Hepatic stellate cell (primary cell): ENCODE measurements at places on chromosomes 1 and 21.

- DNase-seq = no peak
Observed at GRCh38 chr1:109886827-109887226, 23.8 kb upstream of the CSF1 start.

DNA sequence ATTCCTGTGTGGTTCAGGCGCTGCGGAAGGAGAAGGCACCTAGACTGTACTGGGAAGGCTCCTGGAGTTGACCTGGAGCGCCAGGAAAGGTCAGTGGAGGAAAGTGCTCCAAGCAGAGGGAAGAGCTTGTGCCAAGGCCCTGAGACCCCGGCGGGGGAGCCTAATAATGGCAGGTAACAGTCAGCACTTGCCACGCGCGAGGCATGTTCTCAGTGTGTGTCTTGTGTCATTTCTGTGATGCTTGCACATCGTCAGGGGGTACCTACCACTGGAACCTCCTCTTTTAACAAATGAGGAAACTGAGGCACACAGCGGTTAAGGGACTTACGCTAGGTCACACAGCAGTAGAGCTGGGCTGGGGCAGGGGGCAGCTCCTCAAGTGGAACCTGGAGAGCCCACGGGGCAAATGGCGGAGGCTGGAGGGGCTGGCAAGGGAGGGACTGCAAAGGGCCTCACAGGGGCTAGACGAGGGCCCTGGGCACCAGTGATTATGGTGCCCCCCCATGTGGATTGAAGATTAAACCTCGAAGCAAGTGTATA is 976 bp upstream of the BMP8B start:
- DNase-seq = no peak

DNA sequence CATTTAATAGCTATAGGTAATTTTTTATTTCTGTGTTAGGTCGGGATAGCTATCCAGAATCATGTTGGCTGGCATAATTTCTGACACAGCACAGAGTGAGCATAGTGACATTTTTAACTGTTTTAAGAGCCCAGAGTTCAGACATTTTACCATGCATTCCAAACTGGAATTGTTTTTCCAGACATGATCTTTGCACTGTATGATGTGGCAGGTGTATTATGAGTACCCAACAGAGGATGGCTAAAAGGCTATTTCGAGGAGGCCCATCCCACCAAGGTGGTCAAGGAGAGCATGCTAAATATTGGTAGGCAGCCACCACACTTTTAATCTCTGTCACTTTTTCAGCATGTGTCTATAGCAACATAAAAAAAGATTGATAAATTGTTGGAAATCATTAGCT is 137.3 kb upstream of the ST6GALNAC5 start:
- no peak for DNase-seq

DNA sequence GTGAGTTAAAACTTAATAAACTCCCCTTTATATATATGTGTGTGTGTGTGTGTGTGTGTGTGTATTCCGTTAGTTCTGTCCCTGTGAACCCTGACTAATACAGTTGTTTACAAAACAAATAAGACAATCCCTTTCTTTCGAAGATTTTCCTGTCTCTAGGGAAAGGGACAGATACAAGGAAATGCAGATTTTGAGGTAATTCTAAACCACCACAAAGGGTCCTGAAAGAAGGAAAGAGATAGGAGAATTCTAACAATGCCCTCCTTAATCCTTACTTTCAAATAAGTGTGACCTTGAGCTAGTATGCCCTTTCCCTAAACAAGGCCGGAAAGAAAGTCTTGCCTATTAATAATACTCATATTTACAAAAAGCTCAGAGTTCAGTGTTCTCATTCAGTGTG is 164.8 kb upstream of the COL11A1 start:
- no peak for DNase-seq

DNA sequence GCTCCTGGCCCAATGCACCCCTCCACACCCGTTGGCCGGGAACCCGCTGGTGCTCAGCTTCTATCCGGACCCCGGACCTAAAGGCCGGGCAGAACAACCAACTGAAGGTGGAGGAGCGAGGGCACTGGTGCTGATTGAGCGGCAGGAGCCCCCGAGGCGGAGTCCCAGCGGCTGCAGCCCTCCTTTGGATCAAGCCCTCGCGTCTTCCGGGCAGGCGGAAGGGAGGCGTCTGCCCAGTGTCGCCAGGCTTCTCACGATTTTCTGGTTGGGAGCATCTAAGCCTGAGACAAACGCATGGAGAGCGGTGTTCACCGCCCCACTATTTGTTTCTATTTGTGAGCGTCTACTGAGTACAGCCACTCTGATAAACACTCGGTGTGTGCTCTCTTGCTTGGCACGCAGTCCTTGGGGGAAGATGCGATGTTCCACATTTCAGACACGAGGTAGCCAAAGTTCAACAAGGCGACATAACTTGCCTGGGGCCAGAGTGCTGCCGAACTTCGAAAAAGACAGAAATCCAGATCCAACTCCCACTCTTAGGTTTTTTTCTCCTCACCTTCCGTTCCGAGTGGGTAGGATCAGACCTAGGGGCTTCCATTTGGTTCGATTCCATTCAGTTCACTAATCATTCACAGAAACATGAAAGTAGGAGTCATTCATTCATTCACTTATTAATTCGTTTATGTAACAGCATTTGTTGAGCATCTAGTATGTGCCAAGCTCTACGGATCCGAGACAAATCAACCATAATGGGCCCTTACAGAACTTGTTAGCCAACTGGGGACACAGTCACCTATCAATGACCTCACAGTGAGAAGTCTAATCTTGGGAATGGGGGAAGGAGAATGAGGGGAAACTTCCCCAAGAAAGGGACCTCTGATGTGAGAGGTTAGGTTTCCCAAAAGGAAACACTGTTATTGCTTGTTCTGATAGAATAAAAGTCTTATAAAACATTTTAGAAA is 4.9 kb upstream of the DMRTA2 start:
- DNase-seq = peak; percentile 17

DNA sequence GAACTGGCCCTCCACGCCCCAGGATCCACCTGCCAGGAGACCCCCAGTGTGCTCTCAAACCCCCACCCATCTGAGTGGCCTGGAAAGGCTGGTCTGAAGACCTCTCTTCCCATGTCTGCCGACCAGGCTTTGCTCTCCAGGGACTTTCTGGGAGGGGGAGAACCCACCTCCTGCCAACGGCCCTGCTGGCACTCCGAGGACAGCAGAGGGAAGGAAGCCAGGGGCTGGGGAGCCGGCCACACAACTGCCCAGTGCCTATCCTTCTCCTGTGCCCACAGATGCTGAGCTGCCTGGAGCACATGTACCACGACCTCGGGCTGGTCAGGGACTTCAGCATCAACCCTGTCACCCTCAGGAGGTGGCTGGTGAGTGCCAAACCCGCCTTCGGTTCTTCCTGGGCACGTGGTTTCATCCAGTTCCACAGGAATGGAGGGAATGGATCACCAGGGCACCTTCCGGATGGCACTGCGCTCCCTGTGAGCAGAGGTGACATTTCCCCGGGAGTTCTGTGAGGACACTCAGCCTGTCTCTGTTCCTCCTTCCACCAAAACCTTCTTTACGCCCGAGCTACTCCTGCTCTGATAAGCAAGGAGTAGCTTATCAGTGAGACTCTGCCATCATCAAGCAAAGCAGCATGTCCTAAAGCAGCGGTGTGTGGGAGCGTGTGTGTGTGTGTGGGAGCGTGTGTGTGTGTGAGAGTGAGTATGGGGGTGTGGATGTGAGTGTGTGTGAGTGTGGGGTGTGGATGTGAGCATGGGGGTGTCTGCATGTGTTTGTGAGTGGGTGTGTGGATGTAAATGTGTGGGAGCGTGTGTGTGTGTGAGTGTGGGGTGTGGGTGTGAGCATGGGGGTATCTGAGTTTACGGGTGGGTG is 105.5 kb downstream of the PDE9A start:
- no peak for DNase-seq

GRCh38 chr1:109479311-109479710 is 4.4 kb upstream of the ATXN7L2 start:
- no peak for DNase-seq

DNA sequence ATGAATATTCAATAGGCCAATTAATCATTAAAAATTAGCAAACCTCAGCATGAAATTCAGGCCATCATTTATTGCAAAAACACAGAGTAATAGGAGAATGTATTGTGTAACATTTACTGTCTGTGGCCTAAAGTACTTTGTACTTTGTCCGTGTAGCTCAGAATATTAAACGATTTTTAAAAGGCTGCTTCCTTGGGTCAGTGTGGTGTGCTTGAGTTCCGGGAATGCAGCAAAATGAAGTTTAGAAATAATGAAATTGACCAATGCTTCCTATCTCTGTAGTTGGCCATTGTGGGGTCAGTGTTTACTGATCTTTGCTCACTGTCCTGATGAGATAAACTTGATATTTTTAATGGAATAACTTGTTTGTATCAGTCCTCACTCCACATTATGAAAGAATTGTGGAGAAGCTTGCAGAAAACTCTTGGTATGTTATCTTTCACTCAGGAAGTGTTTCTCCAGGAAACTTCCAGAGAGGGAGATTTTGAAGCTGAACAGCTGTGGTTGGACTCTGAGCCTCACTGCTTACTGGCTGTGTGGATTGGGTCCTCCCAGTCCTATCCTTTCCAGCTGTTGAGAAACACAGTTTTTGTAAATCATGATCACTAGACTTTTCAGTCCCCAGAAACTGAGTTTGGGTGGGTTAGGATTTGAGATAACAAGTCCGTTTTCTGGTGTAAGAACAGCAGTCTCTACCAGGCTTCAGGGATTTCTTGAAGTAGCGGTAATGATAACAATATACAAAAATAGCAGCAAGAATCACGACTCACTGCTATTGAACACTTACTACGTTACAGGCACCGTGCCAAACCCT is 19.2 kb upstream of the MTARC1 start:
- peak; percentile 43 for DNase-seq

GRCh38 chr1:42340093-42340492 is 5.1 kb upstream of the FOXJ3 start:
- DNase-seq = no peak

DNA sequence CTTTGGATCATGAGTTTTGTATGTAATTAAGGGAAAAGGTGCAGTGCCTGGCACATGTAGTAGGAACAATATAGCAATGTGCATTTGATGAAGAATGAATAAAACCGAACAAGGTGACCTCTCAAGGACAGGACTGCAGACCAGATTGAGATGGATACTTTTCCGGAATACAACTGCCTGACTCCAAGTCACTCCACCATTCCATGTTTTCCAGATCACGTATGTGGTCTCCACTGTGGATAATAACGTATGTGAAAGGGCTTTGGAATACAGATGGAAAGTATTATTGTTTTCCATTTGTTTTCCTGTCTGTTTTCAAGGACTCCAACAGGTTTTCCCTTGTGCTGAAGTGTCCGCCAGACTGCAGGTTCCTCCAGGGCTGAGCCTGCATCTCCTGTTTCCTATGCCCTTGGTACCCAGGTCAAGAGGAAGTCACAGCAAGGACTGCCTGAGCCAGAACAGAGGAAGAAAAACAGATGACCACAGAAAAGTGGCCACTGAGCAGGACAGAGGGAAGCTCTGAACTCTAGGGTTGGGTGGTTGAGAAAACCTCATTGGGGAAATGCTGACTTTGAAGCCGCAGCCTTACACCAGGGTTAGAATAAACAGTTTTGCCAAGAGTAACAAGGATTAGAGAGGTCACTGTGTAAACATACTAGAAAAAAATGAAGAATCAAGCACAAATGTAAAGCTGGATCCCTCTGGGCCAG is 4.0 kb downstream of the CFAP45 start:
- DNase-seq = no peak

GRCh38 chr1:201011616-201012015 is 11.9 kb downstream of the KIF21B start:
- no peak for DNase-seq

GRCh38 chr1:43446388-43446740 is 7.4 kb downstream of the HYI start:
- DNase-seq = no peak

DNA sequence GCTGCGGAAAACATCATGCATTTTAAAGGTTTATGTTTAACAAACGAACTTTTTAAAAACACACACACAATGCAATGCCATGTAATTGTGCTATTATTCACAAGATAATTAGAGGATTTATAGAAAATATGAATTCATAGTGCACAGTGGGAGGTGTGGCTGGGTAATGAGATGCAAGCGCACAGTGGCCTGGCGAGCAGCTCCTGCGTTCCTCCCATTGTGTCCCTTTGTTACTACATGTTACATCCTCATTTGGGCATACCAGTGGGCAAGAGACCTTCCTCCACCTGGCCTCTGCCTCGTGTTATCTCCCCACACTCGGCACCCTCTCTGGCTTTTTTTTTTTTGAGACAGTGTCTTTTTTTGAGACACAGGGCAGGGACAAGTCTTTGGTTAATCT is 30.0 kb upstream of the TENT5B start:
- no peak for DNase-seq

DNA sequence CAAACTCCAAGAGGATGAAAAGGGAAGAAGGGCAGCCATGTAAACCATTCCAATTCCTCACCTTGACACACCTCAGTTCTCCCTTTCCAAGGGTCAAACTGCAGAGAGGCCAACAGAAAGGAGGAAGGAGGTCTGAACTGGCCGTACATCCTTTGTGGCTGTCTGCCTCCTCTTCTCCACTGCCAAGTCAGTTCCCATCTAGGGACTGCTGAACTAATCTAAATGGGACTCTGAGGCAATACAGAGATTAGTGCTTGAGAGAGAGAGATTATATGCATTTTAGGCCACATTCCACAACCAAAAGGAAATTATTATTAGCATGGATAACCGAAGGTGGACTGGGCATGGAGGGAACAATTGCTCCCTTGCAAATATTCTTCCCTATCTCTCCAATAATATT is 2.7 kb downstream of the ARHGEF11 start:
- no peak for DNase-seq

DNA sequence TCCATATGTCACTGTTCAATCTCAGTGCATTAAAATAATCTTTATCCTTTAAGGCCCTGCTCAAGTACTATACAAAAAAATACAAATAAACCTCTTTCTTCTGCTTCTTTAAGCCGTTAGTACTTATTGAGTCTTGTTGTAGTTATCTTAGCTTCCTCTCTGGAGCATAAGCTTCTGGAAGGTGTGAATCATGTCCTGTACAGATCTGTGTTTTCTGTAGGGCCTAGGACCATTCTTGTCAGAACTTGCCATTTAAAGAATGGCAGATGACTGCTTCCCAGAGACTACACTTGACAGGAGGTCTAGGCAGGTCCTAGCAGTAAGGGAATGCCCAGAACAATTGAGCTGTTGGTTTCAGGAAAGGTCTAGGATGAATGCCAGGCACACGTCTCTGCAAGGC is 12.9 kb downstream of the NEK7 start:
- DNase-seq = no peak

GRCh38 chr1:237690656-237691055 is 200.1 kb downstream of the ZP4 start:
- DNase-seq = no peak

DNA sequence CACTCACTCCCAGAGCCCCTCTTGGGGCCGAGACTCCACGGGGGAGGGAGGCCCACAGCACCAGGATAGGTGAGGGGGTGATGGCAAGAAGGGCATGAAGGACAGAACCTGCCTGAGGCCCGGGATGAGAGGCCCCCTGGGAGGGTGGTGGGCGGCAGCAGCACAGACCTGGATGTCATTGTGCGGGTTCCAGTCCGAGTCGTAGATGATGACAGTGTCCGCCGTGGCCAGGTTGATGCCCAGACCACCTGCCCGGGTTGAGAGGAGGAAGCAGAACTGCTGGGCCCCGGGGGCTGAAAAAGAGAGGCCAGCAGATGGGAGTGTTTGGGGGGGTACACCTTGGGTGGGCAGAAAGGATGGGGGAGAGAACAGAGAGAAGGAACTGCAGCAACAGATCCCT is 50.1 kb downstream of the CHD5 start:
- DNase-seq = no peak

GRCh38 chr1:227748496-227749182 is 13.4 kb downstream of the SNAP47 start:
- DNase-seq = no peak
